Suppressor macrophage (primary cell): ENCODE measurements at places on chromosomes 4 and X.

GRCh38 chr4:140893939-140894338, 137.8 kb upstream of the TBC1D9 start:
- DNase-seq: no peak

GRCh38 chrX:151902813-151903591, 9.7 kb upstream of the MAGEA4 start:
- DNase-seq: no peak

DNA sequence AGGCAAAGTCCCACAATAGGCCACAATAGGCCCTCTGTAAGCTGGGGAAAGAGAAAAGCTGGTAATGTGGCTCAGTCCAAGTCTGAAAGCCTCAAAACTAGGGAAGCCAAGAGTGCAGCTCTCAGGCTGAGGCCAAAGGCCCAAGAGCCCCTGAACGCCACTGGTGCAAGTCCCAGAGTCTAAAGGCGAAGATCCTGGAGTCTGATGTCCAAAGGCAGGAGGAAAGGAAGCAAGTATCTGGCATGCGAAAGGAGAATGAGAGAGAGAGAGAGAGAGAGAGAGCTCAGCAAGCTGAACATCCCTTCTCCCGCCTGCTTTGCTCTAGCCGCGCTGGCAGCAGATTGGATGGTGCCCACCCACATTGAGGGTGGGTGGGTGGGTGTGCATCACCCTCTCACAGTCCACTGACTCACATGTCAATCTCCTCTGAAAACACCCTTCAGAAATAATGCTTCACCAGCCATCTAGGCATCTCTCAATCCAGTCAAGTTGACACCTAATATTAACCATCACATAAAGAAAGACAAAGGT, 30.9 kb upstream of the ELF2 start:
- peak; percentile 72 for DNase-seq

DNA sequence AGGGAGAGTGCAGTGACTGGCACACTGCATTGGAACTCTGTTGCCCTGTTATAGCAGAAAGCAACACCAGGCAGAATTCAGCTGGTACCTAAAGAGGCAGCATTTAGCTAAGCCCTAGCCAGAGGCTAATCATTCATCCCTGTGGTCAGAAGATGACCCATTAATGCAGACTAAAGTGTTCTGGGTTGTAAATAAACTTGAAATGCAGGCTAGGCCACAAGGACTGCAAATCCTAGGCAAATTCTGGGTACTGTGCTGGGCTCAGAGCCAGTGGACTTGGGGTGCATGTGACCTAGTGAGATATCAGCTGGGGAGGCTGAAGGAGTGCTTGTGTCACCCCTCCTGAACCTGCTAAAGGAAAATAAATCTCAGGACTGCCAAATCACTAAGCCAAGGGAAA, 91.2 kb downstream of the LPAR4 start:
- no peak for DNase-seq

DNA sequence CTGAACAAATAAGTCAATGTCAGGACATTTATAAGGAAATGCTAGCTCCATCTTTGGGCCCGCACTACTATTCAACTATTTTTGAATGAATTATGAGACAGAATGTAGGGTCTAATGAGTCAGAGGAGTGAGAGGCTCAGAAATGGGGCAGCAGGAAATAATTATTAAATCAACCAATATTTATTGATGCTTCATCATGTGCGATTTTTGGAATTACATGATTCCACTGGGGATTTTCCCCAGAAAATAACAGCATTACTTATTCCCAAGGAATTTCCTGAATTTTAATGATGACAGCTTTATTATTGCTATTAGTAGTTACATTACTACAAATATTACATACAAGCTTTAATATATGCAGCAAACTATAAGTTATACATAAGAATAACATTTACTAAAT, 49.3 kb upstream of the PHF8 start:
- DNase-seq: no peak

GRCh38 chr4:24642981-24643547, 58.7 kb upstream of the DHX15 start:
- no peak for DNase-seq

DNA sequence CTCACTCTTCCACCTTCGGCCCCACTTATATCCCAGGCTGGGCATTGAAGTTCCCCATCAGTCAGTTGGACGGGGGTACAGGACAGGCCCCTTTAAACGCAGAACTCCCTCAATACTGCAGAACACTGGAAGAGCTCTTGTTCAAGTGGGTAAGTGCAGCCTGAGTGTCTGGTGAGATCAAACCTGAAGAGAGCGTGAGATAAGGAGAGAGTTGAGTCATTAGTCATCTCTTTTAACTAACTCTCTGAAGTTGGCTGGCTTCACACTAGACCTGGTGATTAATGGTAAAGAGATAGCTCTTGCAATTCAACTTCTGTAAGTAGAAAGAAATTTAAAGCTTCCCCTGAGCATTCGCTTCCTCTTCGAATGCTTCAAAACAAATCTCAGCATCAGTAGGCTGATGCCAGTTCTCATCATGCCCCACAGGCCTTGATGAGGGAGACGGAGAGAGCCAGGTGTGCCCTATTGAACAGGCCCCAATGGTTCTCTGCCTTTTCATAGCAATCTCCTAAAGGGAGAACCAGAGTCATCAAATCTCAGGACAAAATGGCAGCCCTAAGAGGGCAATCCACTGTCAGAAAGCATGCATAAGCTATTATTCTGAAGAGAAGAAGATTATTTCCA, 41.0 kb upstream of the JADE1 start:
- DNase-seq: no peak

DNA sequence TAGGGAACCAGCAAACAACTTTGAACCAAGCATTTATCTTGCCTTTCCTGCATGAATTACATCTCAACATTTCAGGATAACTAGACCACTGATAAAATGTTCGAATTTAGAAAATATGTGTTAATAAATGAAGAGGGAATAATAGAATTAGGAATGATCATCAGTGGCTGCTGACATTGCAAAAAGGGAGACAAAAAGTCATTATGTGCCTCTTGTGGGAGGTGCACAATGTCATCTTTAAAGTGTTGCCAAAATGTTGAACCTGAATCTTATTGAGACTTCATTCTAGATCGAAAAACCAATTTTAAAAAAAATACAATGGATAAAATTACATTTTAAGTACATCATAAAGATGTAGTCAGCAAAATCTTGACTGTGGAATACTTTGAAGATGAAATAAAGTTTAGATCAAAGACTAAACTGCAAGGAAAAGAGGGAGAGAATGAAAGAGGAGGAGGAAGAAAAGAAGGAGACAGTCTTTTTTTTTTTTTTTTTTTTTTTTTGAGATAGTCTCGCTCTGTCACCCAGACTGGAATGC, 299.3 kb downstream of the FBXW7 start:
- DNase-seq: no peak

GRCh38 chr4:17765514-17766286, 15.7 kb downstream of the FAM184B start:
- no peak for DNase-seq

DNA sequence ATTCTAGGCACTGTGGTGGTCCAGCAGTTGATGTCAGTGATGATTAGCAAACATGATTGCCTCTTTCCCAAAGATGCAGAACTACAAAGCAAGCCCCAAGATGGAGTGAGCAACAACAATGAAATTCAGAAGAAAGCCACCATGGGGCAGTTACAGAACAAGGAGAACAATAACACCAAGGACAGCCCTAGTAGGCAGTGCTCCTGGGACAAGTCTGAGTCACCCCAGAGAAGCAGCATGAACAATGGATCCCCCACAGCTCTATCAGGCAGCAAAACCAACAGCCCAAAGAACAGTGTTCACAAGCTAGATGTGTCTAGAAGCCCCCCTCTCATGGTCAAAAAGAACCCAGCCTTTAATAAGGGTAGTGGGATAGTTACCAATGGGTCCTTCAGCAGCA, 365.3 kb downstream of the MAPK10 start:
- no peak for DNase-seq

- no peak for DNase-seq
Measured at GRCh38 chr4:1623400-1623799, 60.7 kb downstream of the FAM53A start.

DNA sequence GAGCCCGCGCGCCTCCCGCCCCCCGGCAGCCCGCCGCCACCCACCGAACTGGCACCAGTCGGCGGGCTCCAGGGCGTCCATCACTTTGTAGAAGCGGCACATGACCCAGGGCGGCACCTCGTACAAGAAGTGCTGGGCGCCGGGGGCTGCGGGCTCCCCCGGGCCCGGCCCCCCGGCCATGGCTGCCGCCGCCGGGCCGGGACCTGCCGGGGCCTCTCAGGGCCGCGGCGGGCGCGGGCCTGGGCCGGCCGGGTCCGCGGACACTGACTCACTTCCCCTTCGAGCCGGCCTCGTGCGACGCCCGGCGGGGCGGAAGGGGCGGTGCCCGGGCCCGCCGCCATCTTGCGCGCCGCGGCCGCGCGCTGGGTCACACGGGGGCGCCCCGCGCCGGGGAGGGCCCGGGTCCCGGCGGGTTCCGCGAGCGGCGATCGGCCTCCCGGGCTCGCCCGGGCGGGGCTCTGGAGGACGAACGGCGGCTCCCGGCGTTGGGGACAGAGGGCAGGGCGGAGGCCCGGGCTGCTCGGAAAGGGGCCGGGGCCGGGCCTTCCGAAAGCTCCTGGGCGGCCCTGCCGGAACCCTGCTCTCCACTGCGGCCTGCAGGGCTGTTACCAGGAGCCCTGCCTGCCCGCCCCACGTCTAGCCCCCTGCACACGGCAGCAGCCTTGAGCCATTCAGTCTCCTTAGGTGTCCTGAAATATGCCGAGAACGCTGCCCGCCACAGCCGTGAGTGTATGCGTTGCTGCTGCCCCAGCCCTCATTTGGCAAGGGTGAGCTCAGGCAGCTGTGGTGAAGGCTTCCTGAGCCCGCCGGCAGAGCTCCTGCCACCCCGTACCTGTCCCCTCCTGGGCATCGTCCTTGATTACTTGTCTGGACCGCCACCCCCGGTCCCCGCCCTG, at the start of gene IRAK1:
Gene IRAK1, minus strand, starts transcription at position 270 of the 896 bp plus-strand sequence. Its CDS starts 90 bp downstream, at position 180.
- DNase-seq: peak; percentile 80

GRCh38 chrX:123475068-123475724, 257.7 kb downstream of the THOC2 start:
- no peak for DNase-seq

GRCh38 chr4:83012200-83012686, 1.6 kb upstream of the LIN54 start:
- DNase-seq: peak; percentile 48

DNA sequence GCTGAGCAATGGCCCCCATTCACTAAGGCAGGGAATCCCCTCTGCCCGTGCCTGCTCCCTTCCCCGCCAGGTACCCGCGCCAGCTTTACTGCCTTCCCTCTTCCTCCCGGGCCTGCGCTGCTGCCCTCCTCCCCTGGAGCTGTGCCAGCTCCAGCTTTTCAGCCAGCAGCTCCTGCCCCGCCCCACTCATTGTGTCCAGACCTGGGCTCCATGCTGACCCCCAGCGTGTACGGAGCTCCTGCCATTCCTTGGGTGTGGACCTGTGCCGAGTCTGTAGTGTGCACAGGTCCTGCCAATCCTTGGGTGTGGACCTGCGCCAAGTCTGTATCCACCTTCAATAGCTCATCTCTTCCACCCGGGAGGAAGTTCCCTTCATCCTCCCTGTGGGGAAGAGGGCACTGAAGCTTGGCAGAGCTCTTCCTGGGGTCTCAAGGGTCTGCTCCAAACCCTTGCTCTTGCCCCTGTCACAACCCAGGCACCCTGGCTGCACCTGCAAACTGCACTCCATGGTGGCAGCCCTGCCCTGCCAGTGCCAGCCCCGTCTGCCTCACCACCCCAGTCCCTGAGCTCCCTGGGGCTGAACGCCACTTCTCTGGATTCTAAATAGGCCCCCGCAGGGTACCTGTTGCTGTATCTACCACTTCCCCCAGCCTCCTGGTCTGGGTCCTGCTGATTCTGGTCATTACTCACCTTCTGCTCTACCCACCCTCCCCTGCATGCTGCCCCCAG, 63.9 kb downstream of the TRMT44 start:
- DNase-seq: no peak

GRCh38 chr4:29734343-29735213, 985.6 kb upstream of the PCDH7 start:
- DNase-seq: no peak

GRCh38 chrX:130741584-130741983, 161.4 kb downstream of the ENOX2 start:
- DNase-seq: no peak

DNA sequence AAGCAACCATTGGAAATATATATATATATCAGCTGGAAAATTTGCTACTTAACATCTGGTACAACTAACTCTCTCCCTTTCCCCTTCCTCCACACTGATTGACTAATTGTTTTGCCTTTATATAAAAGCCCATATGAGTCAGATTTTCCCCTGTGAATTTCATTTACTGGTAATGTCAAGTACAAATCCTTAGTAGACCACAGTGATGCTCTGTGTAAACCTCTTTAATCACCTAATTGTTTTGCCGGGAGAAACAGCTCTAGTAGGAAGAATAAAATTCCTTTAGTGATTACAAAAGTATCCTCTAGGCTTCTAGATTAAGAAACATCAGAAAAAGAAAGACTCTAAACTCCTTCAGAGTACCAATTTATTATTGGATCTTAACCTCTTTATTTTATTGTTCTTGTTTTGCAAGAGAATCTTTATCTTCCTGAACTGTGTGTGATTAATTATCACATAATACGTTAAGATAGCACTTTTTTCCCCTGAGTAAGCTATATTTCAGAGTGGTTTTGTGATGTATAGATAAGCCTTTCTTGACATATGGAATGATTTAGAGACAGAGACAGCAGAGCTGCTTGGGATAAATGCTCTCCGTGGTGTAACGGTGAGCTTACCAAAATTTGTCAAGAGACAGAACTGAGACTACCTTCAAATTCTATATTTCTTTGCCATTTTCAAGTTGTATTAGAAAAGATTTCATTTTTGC, 1606.4 kb upstream of the TENM3 start:
- DNase-seq: no peak

- peak; percentile 60 for DNase-seq
Measured at GRCh38 chrX:2320580-2321327, 180.0 kb downstream of the DHRSX start.

GRCh38 chrX:79556800-79557199, 189.7 kb upstream of the ITM2A start:
- no peak for DNase-seq

DNA sequence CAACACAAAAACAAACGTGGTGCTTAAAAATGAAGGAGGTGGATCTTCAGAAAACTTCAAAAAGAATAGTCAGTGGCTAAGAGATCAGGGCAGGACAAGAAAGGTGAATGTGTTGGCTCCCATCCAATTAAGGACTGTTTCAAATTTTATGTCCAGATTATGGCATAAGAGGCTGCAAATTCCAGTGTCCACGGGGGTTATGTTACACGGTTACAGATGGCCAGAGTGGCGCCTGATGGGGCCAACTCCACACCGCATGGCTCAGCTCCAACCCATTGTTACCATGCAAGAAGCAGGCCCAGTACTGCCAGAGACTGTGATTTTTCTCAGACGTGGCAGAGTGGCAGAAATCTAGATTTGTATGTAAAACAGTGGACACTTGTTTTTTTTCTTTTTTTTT, 168.4 kb upstream of the TENM3 start:
- DNase-seq: no peak

GRCh38 chrX:72313707-72314641, 8.3 kb upstream of the CITED1 start:
- DNase-seq: no peak

GRCh38 chrX:75273483-75273882, 402 bp upstream of the UPRT start:
- peak; percentile 0 for DNase-seq

GRCh38 chr4:173253561-173253960, 80.6 kb downstream of the HMGB2 start:
- DNase-seq: no peak

- no peak for DNase-seq
Measured at GRCh38 chr4:151624626-151625565, 135.9 kb downstream of the GATB start.
